Esophagus mucosa (tissue), 1 donor: ENCODE measurements at places on chromosomes 13 and 19.

GRCh38 chr19:45400192-45400591 is 4.7 kb downstream of the PPP1R13L start:
- ATAC-seq: peak; percentile 75

DNA sequence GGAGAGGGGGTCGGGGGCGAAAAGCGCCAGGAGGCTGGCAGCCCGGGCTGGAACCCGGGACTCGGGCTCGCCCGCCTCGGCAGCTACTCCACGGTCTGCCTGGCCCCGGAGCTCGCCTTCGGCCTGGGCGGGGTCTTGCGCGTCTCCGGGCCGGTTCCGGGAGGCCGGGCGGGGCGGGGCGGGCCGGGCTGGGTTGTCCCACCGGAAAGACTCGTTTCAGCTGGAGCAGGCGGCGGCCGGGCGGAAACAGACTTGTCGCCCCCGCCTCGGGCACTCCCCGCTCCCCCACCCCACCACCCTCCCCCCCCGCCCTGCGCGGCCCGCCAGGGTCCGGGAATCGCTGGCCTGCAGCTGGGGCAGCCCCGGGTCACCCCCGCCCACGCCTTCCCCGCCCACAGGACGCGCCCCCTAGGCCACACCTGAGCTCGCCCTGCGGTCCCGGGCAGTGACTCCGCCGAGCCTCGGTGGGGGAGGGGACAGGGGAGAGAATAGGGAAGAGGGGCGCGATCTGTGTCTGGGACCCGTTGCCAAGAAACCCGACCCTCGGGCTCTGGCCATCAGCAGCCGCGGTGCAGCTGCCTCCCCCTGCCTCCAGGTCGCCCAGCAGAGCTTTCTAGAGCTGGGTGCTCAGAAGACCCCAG is 109.4 kb downstream of the KCTD15 start:
- peak; percentile 92 for ATAC-seq

- ATAC-seq: no peak
Observed at GRCh38 chr19:51460164-51460992, 2.1 kb upstream of the SIGLEC8 start.

- no peak for ATAC-seq
Observed at GRCh38 chr19:10112037-10112761, 706 bp downstream of the P2RY11 start.

DNA sequence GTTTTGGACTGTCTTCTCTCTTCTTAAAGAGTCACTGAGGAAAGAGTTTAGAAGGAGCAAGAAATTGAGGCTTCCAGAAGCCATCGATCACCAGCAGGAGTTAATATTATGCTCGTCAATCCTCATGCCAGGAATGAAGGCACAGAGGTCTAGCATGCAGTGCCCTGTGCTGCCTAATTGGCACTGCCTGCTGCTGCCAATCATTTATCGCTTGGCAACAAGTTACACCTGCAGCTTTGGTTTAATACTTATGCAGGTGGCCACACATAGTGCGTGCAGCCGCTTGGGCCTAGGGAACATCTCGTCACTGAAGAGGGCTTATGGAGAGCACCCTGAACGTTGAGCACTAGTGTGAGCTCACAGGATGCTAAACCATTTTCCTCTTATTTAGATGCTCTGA is 2.7 kb upstream of the SOX1 start:
- ATAC-seq: no peak

- peak; percentile 93 for ATAC-seq
Observed at GRCh38 chr19:52993342-52994178, 20.2 kb upstream of the ERVV-1 start.

GRCh38 chr13:32087955-32088747 is 56.6 kb downstream of the FRY start:
- ATAC-seq: no peak

DNA sequence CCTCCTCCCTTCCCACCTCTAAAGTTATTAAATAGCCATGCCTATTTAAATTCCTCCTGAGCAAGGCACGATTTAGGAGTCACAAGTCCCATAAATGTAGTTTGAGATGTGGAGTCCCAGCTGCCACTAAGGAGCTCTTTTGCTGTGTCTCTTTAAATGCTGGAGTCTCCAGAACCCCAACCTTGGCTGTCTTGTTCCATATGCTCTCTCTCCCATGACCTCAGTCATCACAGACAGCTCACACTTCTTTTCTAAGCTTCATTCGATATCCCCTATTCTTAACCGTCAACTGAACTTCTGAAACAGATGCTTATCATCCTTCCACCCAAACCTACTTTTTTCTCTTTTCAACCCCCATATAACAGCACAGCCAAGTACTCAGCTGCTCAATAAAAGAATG is 197.1 kb downstream of the VWA8 start:
- ATAC-seq: no peak

DNA sequence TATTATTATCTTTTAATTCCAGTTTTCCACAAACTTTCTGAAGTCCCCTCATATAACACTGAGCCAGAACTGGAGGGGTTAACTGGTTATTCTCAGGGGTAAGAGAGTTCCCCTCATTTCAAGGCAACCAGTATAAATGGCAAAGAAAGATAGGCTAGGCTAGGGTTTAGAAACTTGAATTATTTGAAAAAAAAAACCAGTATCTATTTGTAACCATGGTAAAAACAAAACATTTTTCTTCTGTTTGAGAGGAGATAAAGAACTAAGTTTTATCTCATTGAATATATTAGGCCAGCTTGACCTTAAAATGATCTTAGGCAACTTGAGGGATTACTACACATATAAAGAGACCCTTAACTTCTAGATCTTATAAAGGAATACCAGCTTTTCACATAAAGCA is 19.6 kb downstream of the SUPT20H start:
- ATAC-seq: no peak

GRCh38 chr19:52987221-52987620 is 24.5 kb upstream of the ZNF816 start:
- no peak for ATAC-seq

DNA sequence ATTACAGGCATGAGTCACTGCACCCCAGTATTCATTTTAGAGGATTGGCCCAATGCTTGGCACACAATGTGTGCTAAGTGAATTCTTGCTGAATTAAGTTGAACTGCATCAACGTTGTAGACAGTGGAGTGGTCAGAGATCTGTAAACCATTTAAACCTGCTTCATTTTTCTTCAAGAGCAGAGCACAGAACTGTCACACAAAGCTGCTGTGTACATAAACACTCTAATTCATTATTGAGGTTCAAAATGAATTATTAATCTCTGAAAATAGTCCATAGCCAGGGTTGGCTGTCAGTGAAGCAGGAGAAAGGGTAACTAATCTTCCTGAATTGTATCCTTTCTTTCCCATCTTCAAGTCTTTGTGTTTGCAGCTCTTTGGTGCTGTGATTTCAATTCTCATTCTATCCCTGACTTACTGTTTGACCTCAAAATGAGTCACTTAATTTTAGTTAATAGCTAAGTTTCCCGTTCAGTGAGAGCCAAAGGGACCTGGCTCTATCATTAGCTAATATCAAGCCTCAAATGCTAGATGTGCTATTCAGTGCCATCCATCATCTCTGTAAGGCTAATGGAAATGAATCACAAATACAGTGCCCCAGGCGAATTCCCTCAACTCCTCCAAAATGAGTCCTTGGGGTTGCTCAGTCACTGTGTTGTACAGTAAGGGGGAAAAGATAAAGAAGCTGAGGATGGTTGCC is 77.0 kb upstream of the TSC22D1 start:
- no peak for ATAC-seq

- no peak for ATAC-seq
Observed at GRCh38 chr19:43723588-43723987, 7.7 kb downstream of the IRGC start.

DNA sequence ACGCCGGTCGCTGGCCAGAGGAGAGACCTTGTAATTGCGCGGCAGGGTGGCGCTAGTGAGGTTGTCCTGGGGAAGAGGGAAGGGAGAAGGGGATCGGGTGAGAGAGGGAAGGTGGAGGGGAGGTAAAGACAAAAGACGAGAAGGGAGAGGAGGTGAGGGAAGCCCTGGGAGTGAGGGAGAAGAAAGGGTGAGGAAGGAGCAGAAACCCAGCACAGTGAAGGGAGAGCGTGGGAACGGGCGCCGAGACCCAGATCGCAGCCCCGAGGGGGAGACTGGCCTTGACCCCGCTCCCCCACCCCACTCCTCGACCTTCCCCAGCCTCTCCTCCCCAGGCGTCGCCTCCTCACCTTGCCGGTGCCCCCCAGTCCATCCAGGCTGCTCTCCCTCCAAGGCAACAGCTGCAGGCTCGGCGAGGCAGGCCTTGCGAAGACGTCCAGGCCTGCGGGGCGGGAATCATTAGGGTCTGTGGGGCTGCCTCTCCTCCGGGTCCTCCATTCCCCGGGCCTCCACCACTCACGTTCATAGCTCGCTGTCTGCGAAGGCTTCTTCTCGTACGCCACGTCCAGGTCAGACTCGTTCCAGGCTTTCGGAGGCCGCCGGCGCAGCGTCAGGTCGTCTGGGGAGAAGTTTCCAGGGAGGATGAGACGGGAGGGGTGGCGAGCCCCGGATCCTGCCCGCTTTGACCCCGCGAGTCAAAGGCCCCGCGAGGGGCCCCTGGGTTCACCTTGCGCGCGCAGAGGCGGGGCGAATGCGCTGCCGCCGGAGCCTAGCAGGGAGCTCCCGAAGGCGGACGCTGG is 8.8 kb downstream of the PPP1R13L start:
- ATAC-seq: no peak

- ATAC-seq: no peak
Observed at GRCh38 chr13:34513526-34513925, 428.5 kb upstream of the NBEA start.

DNA sequence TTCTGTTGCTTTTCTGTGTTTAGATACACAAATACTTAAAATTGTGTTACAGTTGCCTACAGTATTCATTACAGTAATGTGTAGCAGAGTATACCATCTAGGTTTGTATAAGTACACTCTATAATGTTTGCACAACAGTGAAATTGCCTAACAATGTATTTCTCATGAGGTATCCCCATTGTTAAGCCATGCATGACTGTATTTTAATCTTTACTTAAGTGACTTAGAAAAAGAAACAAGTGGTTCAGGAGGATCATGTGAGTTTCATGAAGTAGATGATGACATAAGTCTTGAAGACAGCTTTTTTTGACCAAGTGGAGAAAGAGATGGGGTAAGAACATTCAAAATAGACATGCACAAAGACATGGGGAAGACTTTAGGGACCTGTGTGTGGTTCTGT is 8.4 kb upstream of the KCTD4 start:
- peak; percentile 85 for ATAC-seq

DNA sequence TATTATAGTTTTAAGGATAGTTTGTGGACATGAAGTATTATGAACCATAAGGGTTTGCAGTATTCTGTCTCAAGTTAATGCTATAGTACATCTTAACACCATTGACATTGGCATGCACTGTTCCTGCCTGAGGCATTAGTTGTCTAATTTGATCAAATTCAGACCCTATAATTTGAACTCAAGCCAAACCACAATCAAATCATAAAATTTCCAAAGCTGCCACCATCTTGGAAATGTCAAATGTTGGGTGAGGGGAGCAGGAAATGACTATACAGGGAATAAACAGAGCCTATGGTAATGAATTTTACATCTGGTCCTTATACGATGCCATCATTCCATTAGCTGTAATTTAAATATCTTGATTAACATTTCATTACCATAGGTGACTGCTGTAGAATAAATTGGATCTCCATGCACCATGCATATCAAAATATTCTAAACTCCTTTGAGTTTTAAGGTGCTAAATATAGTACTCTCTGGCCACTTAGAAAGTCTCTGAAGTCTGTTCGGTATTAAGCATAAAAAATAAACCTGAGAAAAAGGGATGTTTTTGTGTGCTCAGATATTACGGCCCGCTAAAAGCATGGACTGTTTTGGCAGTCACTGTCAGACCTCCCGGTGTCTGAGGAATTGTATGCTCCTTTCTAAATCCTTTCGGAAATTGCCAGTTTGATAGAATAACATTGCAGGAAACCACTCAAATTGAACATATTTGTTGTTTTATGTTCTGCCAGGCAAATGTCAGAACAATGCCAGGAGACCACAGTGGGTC is 257.7 kb downstream of the SPRY2 start:
- ATAC-seq: no peak

DNA sequence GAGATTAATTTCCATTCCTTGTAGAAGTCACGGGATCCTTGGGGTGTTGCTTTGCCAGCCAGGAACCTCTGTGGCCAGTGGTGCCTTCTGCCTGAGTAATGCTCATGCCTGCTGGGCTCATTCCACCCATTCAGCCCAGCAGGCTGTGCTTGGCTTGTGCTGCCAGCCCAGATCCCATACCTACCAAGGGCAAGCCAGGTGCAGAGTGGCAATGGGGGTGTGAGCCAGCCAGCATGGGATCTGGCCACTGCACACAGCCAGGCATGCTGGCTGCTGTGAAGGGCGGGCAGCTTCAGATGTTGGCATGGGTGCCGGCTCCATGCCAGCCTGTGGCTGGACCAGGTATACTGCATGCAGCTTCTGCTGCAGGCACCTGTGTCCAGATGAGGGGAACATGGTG is 42.5 kb downstream of the WDFY2 start:
- ATAC-seq: peak; percentile 51
